ENCODE measurements at places on chromosomes 12 and 14.

DNA sequence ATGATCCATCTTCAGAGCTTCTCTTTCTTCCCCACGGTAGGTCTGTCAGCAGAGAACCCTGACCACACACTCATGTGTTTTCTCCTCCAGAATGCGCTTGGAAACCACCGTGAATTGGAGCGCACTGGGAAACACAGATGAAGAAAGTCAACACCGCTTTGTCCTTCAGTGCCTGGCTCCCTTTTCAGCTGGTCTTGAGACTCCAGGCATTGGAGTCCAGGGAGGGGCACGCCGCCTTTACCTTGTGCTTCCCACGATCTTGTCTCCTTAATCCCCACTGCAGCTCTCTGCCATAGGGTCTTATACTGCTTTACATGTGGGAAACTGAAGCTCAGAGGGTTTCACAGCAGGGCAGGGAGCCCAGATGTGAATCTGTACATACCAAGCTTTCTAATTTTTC, 1.1 kb downstream of the FAM90A1 start:
- no peak for DNase-seq

- no peak for DNase-seq
Observed at GRCh38 chr12:103772367-103773108, 68.5 kb downstream of the NT5DC3 start.

- no peak for DNase-seq
Observed at GRCh38 chr14:53865711-53866110, 90.9 kb downstream of the BMP4 start.

DNA sequence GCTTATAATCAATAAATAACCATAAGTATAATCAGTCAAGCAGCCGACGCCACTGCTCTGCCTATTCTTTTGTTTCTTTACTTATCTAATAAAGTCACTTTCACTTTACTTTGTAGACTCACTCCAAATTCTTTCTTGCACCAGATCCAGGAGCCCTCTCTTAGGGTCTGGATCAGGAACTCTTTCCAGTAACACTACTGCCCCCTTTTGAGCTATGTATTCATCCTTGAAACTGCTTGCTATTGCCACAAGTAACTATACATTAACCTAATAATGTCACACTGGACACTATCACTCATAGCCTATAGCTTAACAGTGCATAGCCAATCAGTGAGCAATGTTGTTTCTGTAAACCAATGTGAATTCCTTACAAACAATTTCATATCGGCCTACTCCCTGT, 2.8 kb upstream of the NID2 start:
- DNase-seq, result no peak

DNA sequence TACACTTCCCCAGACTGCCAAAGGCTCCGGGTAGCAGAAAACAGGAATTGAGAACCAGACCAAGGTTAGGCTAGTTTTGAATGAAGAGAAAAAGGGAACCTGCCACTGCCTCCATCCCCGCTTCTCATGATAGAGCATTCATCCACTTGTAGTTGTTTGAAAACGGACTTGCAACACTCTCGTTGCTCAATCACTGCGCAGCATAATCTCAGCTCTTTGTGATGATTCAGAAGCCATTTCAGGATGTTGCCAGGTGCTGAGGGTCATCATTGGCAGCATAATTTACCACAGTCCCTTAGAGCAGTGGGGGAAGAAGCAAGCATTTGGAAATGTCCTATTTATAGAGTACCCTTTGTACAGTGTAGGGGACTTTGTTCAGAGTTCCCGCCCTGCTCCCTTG, 25.6 kb downstream of the KCNK13 start:
- DNase-seq, result no peak

GRCh38 chr12:93245543-93245942, 132.2 kb upstream of the NUDT4 start:
- DNase-seq, result no peak

DNA sequence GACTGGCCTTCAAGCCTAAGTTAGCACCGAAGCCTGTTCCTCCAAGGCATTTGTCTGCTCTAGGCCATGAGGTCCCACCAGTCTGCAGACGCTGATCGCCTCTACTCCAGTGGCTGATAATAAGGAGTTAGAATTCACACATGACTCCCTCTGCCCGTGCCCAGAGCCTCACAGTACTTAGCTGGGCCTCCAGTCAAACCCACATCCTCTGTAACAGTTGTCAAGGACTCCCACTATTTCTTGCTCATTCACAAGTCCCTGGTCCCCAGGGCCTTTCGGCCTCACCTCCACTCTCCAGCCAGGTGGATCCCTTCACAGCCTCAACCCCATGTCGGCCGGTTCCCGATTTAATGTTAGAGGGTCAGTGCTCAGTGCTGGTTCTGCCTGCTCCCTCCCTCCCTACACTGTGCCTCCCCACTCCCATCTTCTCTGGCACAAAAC, 6.3 kb upstream of the KRT5 start:
- no peak for DNase-seq

GRCh38 chr12:85006206-85006605, 29.9 kb downstream of the TSPAN19 start:
- no peak for DNase-seq

GRCh38 chr14:72699852-72700257, 194.0 kb downstream of the DPF3 start:
- no peak for DNase-seq

GRCh38 chr12:54526812-54527630, 22.4 kb upstream of the PDE1B start:
- peak; percentile 68 for DNase-seq

DNA sequence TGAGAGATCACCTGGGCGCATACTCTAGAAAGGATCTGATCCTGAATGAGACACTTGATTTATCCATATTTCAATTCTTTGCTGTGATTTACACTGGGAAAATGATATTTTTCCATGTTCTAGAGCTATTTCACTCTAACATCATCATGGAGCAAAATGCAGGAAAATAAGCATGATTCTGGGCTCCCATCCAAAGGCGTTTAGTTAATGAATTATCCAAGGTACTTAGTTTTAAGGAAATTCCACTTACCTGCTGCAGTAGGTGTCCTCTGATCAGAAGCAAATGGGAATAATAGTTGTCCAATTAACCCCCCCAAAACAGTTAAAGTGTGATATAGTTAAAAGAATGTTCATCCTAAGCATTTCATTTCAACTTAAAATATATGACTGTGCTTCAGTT, 204.5 kb upstream of the PRKD1 start:
- DNase-seq, result no peak

All from retina (tissue), 1 donor.